ENCODE measurements at places on chromosomes 1 and 21.
A peak's percentile ranks its signal among the peaks of the same experiment; 100 is the strongest.

DNA sequence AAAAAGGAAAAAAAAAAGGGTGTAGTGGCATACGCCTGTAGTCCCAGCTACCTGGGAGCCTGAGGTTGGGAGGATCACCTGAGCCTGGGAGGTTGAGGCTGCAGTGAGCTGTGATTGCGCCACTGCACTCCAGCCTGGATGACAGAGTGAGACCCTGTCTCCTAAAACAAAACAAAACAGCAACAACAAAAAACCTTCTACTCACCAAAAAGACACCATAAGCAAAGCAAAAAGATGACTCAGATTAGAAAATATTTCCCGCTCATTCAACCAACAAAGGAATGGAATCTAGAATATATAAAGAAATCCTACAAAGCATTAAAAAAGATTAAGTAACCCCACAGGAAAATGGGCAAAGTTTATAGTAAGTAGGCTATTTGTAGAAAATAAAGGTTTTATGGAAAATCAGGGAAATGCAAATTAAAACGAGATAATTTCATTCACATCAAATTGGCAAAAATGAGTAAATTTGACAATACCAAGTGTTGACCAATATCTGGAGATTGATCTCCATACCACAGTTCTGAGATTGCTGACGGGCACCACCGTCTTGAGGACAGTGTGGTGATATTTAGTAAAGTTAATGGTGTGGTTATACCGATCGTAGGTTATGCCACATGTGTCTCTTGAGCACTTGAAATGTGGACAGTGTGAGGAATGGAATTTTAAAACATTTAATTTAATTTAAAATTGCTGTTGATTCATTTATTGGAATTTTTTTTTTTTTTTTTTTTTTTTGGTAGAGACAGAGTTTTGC, 54.0 kb downstream of the PIK3CD start:
- no peak for DNase-seq

DNA sequence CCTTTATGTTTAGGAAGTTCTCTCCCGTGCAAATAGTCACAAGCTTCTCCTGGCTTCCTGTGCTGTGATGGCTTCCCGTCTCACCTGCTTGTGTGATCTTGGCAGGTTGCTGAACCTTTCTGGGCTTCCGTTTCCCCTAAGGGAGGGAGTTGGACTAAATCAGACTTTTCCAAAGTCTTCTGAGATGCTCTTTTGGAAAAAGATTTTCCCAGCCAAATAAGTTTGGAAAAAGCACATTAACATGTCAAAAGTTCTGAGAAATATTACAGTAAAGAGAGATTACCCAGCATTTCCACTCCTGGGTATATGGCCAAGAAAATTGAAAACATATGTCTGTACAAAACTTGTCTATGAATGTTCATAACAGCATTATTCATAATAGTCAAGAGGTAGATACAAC, 36.0 kb upstream of the TENT5C start:
- DNase-seq = no peak

DNA sequence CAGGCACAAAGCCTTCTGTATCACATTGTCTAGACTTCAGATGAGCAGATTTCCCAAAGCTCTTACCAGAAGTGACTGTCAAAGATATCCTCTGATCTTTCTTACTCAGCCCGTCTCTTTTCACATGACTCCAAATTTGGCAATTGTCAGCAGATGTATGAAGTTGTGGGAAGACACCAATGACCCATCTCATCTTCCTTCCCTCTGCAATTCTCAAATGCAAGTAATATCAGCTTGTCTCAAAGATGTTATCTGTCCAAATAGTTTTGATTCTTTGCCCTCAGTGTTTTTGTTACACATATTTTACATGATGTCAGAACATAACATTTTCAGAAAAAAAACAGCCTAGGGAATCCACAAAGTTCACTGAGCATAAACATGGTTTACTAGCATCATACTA, 45.1 kb upstream of the RGS2 start:
- no peak for DNase-seq

- DNase-seq = peak; percentile 45
Measured at GRCh38 chr1:59976194-59977074, 49.9 kb upstream of the CYP2J2 start.

GRCh38 chr1:224435999-224436398, 1.4 kb upstream of the WDR26 start:
- no peak for DNase-seq

- no peak for DNase-seq
Measured at GRCh38 chr1:74652711-74653139, 20.9 kb downstream of the ERICH3 start.

DNA sequence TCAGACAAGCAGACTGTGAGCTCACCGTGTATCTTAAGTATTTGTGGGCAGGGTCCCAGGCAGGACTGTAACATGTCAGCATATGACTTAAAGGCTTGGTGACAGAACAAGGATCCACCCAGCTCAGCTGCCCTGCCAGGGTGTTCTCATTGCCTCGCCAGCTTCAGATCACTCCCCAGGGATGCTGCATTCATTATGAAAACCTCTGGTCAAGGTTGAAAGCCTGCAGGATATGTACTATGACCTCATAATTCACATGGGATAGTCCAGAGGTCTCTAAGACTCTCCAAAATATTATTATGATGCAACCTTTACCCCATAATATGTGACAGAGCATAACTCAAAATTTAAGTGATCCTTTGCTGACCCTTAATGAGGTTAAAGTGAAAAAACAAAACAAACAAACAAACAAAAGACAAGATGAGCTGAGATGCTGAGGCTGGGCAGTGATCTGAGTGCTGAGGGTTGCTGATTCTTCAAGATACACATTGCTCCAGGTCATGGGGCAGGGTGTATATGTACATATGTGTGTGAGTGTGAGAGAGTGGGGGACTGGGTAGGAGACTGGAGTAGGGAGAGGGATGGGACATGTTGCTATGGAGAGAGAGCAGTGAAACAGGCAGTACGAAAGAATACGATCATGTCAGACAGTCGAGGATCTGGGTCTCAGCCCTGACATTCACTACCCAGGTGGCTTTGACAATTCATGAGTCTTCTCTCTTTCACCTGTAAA, 98.8 kb upstream of the DUSP10 start:
- DNase-seq = no peak

- DNase-seq = no peak
Measured at GRCh38 chr21:26374817-26375216, 198.3 kb downstream of the CYYR1 start.

DNA sequence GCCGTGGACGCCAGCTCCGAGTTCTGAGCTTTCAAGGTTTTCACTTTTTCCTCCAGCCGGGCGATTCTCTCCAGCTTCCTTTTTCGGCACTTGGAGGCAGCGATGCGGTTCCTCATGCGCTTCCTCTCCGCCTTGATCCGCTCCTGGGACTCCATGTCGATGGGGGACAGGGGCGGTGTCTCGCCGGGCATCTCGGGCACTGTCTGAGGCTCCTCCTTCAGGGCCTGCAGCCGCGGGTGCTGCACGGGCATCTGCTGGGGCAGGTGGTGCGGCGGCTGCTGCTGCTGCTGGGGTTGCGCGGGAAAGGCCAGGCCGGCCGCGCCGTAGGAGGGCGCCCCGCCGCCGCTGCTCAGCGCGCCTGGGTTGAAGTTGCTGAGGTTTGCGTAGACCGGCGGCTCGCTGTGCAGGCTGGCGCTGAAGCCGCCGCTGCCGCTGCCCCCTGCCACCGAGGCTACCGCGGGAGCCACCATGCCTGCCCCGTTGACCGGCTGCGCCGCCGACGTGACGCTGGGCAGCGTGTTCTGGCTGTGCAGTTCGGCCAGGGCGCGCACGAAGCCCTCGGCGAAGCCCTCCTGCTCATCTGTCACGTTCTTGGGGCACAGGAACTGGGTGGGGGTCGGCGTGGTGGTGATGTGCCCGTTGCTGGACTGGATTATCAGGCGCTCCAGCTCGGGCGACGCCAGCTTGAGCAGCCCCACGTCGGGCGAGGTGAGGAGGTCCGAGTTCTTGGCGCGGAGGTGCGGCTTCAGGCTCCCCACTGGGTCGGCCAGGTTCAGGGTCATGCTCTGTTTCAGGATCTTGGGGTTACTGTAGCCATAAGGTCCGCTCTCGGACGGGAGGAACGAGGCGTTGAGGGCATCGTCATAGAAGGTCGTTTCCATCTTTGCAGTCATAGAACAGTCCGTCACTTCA, 1.4 kb downstream of the JUN start:
- peak; percentile 23 for DNase-seq

- no peak for DNase-seq
Measured at GRCh38 chr1:8974551-8974950, 28.9 kb downstream of the CA6 start.

GRCh38 chr1:46148318-46148717, 15.9 kb upstream of the PIK3R3 start:
- no peak for DNase-seq

DNA sequence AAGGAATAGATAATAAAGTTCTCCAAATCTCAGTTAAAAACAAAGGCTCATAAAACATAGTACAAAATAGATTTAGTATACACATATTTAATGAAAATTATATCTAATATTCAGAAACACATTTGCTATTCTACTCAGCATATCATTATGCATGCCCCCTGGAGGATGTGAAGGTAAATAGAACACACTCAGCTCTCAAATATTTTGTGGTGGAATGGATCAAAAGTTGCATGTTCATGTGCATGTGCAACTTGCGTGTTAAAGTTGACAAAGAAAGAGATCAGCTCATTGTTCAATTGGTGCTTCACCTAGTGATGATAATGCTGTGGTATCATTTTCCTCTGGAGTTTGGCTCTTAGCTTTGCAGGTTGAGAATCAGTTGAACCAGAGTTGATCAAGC, 4.9 kb upstream of the ZNF644 start:
- DNase-seq = no peak

GRCh38 chr21:42614396-42614795, 39.0 kb upstream of the PDE9A start:
- no peak for DNase-seq

- no peak for DNase-seq
Measured at GRCh38 chr1:28162151-28162550, 14.3 kb downstream of the PTAFR start.
